ENCODE measurements at places on chromosomes 11 and 22.
A peak's percentile ranks its signal among the peaks of the same experiment; 100 is the strongest.

DNA sequence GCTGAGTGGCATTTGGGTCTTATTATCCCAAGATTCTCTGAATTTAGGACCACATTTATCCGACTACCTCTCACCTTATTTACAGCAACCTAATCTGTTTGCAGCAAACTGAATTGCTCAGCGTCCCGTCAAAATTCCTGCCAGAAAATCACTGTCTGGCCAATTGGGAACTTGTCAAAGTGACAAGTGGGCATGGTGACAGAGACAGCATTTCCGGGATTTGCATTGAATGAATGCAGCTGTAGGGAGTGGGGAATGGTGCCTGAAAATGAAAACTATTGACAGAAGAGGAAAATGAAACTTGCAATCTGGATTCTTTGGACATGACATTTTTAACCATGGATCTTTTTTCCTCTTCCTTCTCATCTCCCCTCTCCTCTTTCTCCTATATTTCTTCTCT lies 113.8 kb downstream of the NELL1 start:
- DNase-seq: no peak

DNA sequence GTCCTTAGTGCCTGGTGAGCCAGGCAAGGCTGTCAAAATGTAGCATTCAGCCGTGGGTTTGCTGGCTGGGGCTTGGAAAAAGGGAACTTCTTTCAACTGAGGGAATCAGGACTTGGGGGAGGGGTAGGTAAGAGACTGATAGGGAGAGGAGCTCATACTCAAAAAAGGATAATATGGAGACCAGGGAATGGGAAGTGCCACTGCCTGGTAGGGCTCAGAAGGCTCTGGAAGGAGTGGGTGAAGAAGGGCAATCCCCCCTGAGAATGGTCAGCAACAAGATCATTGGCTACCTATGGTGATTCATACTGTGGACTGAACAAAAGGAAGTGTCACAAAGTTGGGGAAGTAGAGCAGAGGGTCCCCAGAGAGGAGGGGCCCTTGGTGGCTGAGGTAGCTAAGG lies 1.9 kb downstream of the CNGA4 start:
- no peak for DNase-seq

GRCh38 chr22:23984430-23984829 lies 4.5 kb downstream of the GSTT2 start:
- no peak for DNase-seq

DNA sequence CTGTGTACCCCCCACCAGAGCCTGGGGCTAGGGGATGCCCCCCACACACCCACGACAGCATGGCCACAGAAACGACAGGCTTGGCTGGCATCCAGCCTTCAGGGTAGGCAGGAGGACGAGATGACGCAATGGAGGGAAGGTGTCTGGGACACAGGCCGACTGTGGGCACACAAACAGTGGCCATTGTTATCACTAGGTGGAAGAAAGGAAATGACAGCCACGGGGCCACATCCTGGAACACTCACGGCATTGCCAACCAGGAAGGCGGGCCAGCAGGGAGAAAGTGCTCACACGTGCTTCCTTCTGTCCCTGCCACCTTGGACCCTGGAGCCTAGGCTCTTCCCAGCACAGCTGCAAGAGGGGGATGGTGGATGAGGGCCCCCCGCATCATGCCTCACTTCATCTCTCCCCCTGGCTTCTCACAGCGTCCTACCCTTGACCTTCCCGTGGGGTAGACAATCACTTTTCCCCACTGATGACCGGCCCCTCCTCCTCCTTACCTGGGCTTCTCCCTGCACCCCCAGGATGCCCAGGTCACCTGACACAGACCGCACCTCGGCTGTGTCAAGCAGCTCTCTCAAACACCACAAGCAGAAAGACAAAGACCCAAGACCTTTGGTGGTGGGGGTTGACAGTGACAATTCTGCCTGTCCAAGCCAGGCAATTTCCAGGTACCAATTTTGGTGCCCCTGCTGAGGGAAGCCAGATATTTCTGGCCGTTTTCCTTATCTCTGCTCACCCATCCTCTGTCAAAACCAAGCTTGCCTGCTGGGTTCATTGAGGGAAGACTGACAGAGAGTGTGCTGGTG lies 8.6 kb downstream of the PLA2G6 start:
- peak; percentile 94 for DNase-seq

DNA sequence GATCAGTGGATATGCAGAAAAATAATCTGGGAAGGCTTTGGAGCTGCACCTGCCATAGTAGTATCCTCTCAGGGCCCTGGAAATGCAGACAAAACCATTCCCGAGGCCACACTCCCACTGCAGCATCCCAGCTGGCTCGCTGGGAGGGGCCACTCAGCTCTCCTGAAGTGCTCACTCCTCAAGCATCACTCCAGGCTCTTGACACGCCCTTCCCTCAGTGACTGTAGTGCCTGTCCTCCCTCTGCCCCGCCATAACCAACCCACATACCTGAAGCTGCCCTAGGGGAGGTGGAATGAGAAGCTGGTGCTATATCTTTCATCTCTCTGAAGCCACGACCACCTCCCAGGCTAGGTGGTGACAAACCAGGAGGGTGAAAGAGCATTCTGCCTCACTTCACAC lies 4.8 kb downstream of the DSCAML1 start:
- DNase-seq: no peak

GRCh38 chr11:125968354-125968753 lies 22.5 kb downstream of the VSIG10L2 start:
- DNase-seq: no peak

All from lower leg skin (tissue), 4 donors.